ENCODE measurements at places on chromosomes 3 and 15. TPM values are rescaled to one million over a fixed set of nuclear protein-coding genes. Genes with fewer than 3 reads are reported as not detected.

NR1I2 gene
- not detected for total RNA-seq

PLA2G4E gene
- total RNA-seq = not detected

DNA sequence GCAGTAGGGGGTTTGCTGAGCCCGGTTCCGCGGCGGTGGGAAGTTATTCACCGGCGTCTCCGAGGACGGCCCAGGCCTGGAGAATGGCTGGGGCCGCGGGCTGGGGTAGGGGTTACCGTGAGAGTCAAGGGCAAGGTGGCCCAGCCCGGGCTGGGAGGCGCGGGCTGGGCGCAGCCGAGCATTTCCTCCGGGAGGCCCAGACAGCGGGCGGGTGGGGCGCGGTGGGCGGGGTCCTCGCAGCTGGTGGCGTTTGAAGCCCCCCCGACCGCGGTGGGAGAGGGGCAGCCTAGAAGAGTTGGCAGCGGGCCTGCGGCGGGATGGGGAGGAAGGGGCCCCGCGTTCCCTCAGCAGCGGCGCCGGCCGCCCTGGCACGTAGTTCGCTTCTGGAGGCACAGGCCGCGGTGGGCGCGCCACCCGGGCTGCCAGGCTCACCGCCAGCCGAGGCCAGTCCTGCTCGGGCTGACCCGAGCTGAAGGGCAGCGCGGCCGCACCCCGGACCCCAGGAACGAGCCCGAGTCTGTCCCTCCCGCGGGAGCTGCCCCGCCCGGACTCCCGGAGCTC lies 960 bp upstream of the KLF13 start:
- no peak for DNase-seq

CLSTN2 gene
- 0.03 TPM for total RNA-seq

SKIL gene
- total RNA-seq = 94.2 TPM

DNA sequence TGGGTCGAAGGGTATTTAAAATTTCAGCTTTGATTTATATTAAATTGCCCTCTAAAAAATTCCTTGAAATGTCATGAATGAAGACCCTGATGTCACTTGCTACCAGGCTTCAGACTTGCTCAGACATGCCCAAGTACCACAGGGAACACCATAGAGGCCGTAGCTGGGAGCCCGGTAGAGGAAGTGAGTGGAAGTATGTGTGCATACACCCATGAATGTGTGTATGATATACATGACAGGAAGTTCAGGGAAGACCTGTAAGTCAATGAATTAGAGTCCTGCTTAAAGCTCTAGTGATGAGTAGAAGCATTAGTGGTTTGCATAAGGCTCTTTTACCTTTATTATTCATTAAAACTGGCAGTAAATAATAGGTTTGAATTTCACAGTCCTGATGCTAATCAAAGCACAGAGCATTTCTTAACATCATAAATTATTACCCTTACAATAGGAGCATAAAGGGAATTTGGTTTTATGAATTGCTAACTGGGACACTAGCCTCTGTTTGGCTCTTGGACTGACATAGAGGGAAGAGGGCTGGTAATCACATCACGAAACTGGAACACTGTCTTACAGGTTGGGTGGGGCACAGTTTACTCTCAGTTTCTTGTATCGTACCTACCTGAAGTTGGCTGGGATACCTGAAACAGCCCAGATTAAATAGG lies 144.4 kb downstream of the CHST2 start:
- no peak for DNase-seq

- DNase-seq = no peak
These were observed 455.2 kb upstream of the ARPP21 start for GRCh38 chr3:35183927-35184675.

DNA sequence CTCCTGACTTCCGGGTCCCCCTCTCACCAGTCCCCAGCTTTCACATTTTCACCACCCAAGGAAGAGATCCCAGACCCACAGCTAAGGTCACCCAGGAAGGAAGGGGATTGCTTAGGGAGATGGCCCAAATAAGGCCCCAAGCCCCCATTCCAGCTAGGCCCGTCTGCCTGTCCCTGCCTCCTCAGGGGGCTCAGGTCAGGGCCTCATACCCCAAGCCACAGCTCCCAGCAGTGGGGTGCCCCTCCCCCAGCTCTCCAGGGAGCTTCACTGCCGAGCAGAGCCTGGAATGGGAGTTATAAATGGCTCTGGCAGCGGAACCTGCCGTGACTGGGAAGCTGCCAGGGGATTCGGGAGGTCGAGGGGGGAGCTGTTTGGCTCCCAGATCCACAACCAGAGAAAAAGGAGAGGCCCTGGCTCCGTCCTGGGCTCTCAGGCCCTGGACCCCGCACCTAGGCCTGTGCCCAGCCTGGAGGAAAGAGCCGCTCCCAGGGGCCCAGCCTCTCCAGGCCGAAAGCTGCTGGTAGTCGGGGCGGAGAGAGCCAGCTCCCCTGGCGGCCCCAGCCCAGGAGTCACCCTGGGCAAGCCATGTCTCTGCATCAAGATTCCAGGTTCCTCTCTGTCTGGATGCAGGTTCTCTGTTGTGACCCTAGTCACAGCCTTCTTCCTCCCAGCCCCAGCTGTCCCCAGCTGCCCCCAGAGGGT lies 550 bp downstream of the CCDC9B start:
- DNase-seq = no peak

GRCh38 chr15:68719672-68720071 lies 101.0 kb downstream of the ANP32A start:
- no peak for DNase-seq

BLM gene
- 23.9 TPM for total RNA-seq

GRCh38 chr15:89646416-89647141 lies 8.7 kb downstream of the KIF7 start:
- DNase-seq = no peak

APEH gene
- total RNA-seq = 131 TPM

Measured in Panc1 (cell line).